ENCODE measurements at places on chromosomes 6 and 20.

GRCh38 chr20:48791014-48791413 lies 36.8 kb downstream of the PREX1 start:
- DNase-seq = peak; percentile 12

DNA sequence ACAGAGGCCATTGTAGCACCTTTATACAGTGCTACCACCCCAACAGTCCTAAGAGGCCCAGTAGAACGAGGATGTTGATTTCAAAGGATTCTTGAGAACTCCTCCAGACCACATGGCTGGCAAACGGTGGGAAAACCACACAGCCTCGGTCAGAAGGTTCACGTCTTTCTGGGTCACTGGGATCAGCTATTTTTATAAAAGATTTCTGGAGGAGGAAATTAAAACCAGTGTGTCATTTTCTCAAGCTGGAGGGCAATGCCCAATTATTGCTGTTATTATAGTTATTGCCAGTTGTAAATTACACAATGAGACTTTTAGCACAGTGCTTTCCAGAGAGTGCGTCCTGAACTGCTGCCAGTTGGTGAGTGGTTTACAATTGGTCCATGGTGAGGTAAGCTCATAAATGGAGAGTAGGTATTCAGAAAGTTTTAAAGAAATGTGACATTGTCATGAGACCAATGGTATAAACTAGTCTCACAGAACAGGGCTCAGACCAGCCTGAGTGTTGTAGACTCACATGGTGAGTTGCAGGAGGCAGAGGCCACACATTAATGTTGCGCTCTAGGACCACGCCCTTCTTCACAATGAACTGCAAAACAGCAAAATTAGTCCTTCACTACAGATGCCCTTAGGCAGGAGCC lies 8.4 kb upstream of the PPP1R14C start:
- DNase-seq = no peak

GRCh38 chr6:163406366-163406765 lies 8.2 kb upstream of the QKI start:
- DNase-seq = no peak

- DNase-seq = no peak
Measured at GRCh38 chr20:45337367-45338120, 10.7 kb downstream of the SDC4 start.

DNA sequence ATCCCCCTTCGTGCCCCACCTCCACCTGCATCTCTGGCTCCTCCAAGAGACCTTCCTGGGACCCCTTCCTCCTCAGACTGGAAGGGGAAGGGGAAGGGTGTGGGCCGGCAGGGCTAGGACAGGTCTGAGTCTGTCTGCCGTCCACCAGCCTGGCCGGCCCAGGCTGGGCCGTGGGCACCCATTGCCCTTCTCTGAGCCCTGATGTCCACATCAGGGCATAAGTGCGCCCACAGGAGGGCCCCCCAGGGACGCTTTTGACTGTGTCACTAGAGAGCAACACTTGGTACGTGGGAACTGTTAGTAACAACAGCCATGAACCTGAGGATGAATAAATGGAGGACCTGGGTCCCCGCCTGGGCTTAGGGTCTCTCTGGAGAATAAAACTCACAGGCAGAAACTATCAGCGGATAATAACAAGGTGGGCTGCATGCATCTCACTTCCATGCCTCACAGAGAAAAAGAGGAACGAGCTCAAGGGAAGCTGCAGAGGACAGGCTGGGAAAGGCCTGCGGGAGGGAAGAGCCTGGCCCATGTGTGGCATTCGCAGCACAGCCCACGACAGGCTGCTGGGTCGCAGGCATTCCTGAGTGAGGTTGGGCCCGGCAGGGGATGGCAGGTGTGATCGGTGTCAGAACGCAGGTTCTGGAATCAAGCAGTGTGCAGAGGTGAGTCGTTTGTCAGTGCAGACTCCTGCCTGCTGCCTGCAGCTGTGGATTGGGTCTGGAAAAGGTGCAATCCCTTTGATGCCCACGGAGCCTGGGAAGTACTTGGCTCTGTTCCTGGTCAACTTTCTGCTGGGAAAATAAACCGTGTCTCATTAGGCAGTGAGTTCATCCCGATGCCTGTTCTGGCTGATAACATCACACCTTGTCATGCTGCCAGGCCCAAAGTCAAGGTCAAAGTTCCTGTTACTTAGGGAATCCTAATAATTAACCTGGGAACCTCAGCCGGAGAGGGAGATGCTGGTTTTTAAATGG lies 60.9 kb downstream of the BCAS4 start:
- DNase-seq = no peak

DNA sequence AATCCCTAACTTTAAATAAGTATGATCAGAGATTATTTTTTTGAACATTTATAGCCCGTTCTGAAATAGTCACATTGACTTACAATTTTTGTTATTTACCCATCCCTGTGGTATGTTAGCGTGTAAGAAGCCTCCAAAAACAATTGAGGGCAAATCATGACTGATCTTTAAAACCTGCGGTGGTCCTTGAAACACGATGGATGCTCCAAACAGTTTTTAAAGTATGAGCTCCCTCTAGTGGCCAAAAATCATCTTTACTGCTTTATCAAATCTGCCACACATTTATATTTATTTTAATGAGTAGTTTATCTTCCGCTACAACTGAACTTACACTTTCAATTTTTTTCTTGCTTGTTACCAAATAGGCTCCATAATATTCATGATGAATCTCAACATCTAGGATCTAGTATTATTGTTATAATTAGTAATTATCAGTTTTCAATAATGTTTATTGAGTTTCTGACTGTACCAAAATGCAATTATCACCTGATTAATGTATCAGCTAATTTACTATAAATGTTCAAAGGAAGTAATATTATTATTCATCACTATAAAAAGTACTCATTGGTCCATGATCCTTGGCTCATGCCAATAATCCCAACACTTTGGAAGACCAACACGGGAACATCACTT lies 52.2 kb downstream of the MARCKS start:
- peak; percentile 12 for DNase-seq

- DNase-seq = no peak
Measured at GRCh38 chr20:40961686-40962640, 66.7 kb upstream of the TOP1 start.

DNA sequence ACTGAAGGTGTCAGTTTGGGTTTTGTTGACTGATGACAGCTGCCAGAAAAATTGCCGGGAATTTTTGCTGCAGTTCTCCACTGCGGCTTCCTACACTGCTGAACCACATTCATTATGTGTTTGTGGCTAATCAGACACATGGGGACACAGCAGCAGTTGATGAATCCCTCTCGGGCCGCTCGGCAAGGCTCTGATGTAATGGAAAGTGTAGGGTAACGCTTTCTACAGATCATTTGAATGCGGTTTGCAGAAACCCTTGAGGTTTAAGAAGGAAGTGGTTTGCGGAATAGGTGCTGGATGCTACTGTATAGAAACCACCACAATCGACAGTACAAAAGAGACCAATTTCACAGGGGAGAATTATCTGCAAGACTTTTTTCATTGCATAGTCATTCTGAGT lies 138.7 kb upstream of the SASH1 start:
- DNase-seq = peak; percentile 23

DNA sequence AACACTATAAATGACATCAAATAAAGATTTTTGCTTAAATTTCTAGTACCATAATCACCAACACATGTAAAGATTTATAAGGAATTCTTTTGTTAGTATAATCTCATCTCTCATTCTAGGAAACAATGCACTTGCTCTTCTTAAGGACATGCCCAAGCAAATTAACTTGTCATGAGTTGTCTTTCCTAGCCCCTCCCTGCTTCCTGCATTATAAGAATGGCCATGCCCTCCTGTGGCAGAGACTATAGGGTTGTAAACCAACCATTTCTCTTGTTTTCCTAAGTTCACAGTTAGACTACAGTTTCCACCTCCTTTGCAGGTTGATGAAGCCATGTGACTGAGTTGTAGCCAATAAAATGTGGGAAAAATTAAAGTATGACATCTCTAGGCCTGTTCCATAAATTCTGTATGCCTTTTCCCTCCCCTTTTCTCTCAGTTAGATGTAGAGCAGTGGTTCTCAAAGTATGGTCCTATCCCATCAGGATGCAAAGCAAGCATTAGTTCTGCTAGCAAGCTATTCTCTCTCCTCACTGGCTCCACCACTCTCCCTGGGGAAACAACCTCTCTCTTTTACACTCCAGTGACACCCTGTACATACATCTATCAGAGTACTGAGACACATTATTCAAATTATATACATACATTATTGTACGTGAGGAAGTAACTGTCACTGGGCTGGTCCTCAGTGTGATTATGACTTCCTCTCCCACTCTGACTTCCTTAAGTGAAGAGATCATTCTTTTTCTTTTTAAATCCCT lies 295.0 kb downstream of the PKHD1 start:
- DNase-seq = no peak

GRCh38 chr6:140601021-140601808 lies 1226.8 kb upstream of the CITED2 start:
- no peak for DNase-seq

- no peak for DNase-seq
Measured at GRCh38 chr6:135225911-135226310, 44.8 kb downstream of the MYB start.

- DNase-seq = no peak
Measured at GRCh38 chr20:50540620-50541605, 30.7 kb downstream of the PTPN1 start.

DNA sequence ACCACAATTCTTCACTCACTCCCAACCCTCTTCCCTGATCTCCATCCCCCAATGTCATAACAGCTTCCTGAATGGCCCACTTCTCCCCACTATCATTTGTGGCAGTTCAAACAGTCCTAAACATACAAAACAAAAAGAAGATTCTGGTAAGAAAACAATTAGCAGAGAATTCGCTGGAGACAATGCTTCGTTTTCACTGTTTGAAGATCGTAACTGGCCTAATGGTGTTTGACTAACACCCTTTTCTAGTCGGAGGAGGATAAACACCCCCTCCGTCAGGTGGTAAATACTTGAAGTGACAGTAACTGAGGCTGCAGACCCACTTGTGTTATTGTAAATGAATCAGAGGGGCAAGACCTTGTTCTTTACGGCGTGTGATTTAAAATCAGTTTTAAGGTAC lies 3.8 kb downstream of the EYA2 start:
- DNase-seq = no peak

DNA sequence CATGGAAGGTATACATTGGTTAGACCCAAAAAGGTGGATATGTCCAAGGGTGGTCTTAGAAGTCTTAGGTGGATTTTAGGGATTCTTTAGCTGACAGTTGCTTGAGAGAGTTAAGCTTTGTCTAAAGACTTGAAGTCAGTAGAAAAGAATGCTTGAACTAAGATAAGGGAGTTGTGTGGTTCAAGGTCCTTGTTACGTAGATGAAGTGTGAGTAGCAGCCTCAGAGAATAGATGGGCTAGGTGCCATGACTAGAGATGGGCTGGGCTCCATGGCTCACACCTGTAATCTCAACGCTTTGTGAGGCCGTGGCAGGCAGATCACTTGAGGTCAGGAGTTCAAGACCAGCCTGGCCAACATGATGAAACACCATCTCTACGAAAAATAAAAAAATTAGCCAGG lies 1.7 kb downstream of the SHLD1 start:
- no peak for DNase-seq

DNA sequence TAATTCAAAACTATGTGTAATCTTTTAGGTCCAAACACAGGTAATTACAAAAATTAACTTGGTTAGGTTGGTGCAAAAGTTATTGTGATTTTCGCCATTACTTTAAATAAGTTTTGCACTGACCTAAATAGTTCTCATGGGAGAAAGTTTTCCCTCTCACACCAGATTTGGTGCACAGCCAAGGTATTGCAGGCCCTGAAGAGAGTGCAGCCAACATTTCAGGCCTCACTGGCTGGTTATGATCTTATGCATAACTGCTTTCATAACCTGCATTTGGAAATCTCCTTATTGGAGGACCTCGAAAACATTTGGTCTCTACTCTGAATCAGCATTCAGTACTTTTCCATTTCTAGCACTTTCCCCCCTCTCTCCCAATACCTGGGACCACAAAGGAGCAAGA lies 993.1 kb upstream of the MANEA start:
- no peak for DNase-seq

DNA sequence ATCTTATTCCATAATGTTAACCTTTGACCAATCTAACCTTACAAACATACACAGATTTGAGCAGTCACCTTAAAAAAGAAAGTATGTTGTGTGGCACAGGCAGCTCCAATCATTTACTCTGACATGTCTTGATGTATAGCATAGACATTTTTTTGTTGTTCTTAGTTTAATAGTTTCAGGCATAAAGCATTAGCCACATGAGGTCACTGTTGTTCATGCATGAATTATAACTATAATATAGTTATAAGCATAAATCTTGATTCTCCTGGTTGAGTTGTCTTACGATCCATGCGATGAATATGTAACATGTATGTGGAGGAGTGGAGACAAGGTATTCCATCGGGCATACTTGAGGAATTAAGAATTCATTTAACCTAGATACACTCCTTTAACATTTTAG lies 26.1 kb upstream of the NKAIN2 start:
- DNase-seq = peak; percentile 38
